ENCODE measurements at places on chromosomes 1 and 21. TPM values are rescaled to one million over a fixed set of nuclear protein-coding genes. Genes with fewer than 3 reads are reported as not detected.

GJA8 gene
- total RNA-seq, result not detected

CD101 gene
- 0.23 TPM for total RNA-seq

TBX19 gene
- 0.35 TPM for total RNA-seq

FLG2 gene
- not detected for total RNA-seq

SEC16B gene
- 1.3 TPM for total RNA-seq

TAL1 gene
- total RNA-seq, result not detected

CELA2A gene
- not detected for total RNA-seq

CAPN8 gene
- 1.6 TPM for total RNA-seq
